Right forelimb (tissue), 1 donor: ENCODE measurements at places on chromosomes 7 and 10.

DNA sequence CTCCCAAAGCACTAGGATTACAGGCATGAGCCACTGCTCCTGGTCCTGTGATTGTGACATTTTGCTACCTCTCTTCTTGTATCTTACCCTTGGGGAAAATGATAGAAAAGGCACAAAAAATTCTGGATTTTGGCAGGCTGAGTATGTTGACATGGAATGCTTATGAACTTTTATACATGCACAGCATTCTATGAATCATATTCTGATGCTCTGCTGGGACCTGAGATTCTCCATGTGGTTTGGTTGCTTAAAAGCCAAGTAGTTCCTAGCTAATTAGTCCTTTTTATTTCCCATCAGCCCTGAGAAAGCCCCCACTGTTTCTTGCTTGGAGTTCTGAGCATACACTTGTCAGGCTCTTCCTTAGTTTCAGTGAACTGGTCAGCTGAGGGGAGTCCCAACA lies 8.3 kb upstream of the KAZALD1 start:
- no peak for DNase-seq

DNA sequence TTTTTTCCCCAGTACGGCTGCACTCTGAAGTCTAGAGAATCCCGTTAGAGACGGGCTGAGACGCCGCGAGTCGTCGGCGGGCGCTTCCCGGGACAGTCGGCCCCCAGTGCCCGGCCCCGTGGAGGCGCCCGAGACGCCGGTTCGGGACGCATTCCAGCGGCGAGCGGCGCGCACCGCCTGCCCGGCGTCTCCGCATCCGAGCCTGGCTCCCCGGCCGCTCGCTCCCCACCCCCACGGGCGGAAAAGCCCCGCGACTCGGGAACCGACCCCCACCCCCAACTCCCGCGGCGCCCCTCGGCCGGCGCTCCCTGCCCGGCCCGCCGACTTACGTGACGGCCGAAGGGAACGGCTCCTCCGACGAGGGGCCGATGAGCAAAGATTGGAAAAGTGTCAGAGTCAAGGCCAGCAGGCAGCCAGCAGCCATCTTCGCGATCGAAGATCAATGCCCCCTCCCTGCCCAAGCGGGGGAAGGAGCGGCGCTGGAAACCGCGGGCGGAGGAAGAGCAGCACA lies 486 bp downstream of the CACNA2D1 start:
- peak; percentile 79 for DNase-seq

DNA sequence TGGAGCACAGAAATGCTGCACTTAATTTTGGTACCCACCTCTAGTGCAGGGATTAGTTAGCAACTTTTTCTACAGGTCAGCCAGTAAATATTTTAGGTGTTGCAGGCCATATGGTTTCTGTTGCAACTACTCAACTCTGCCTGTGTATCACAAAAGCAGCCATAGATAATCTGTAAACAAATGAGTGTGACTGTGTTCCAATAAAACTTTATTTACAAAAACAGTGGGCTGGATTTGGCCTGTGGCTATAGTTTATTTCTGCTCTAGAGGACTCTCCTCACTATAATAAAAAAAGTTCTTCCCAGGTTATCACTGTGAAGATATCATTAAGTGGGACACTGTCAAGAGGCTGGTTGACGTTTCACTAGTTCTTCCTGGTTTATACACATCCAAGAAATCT lies 65.8 kb downstream of the DNAJC12 start:
- DNase-seq = no peak

DNA sequence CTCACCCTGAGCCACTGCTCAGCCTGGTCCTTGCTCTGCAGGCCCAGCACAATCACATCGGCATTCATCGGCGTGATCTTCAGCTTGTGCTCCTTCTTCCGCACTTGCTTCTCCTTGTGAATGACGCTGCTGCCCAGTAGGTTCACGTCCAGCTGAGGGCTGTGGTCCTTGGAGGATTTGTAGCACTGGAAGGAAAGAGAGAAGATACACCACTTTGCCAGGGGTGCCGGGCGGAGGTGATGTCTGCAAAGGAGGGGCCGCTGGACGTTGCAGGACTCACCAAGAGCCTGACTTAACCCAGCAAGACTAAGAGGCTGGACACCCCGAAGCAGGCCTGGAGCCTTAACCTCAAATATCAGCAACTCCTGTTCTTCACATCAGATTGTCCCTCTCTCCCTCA lies 74.8 kb downstream of the VWA2 start:
- DNase-seq = no peak

GRCh38 chr7:103148131-103148993 lies 537 bp downstream of the NAPEPLD start:
- DNase-seq = no peak

- DNase-seq = no peak
Measured at GRCh38 chr7:139232377-139232717, 1.3 kb downstream of the UBN2 start.

GRCh38 chr10:118607768-118608354 lies 12.4 kb upstream of the PRLHR start:
- no peak for DNase-seq
